ENCODE measurements at places on chromosomes 6 and 20.

- DNase-seq, result no peak
Measured at GRCh38 chr6:11710311-11710761, 68.3 kb downstream of the ADTRP start.

DNA sequence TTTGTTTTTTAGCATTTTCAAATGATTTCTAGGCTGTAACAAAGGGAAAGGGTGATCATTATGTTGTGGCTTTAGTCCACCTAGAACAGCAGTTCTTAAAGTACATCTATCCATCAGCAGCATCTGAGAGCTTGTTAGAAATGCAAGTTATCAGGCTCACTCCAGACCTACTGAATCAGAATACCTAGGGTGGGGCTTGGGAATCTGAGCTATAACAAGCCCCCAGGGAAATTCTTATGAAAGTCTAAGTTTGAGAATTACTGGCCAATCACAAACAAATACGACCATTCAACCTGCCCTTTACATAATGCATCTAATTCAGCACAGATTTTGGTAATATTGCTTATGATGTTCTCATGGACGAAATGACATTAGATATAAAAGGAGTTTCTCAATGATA, 123.5 kb downstream of the LAMP5 start:
- no peak for DNase-seq

DNA sequence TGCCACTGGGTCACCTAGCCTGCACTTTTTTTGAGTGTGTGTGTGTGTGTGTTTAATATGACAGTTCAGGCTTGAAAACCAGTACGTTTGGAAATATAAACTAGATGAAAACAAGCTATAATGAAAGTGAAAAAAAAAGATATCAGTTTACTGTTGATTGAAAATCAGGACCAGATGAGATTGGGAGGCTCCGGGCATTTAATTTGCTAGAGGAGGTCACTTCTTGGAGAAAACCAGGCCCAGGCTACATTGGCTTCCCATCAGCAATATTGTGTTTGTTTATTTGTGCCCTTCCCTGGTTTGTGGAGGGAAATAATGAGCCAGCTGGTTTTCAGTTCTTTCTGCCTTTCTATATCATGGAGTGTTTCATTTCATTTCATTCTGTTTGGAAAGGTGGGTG, 246.6 kb upstream of the JAG1 start:
- DNase-seq, result no peak

- no peak for DNase-seq
Measured at GRCh38 chr20:61048302-61048701, 203.8 kb upstream of the CDH4 start.

DNA sequence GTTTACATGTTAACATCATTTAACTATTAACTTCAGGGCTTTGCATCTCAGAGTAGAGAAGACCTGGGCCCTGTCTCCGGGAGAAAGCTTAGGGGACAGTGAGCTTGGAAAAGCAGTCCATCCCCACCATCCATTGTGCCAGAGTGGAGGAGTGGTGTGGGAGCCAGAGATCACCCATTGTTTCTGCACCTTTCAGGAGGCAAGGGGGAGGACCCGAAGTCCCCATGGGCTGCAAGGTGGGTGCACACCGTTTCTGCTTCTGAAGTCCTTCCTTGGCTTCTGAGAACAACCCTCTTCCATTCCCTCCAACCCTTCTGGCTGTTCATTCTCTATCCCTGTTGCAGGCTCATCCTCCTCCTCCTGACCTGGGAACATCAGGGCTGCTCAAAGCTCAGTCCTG, 4.0 kb upstream of the PPP1R3G start:
- DNase-seq, result no peak

Data from GM04503 (cell line).